ENCODE measurements at places on chromosomes 2 and 18.

DNA sequence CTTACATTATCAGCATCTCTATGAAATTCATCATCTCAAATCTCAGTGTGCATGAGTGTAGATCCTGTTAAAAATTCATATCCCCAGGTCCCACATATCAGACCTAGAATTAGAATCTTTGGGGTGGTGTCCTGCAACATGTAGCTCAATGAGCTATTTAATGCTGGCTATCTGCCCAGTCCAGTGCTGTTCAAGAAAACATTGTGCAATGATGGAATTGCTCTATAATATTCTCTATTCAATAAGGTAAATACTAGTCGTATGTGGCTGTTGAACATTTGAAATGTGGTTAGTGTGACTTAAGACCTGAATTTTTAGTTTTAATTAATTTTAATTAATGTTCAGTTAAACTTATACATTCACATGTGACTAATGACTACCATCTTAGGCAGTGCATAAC is 127.4 kb downstream of the NOL4 start:
- no peak for DNase-seq

GRCh38 chr2:60007671-60008070 is 545.8 kb downstream of the BCL11A start:
- no peak for DNase-seq

DNA sequence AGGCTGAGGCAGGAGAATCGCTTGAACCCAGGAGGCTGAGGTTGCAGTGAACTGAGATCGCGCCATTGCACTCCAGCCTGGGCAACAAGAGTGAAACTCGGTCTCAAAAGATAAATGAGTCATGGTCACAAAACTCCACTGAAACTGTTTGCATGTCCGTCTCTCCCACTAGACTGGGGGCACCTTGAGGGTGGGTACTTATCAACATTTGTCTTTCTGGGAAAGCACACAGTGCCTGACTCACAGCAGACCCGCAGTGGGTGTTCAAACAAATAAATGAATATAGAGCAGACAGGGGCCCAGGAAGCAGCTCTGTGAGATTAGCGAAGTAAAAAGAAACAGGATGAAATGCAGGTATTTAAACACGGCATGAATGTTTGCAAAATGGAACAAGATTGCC is 211.1 kb upstream of the GATA6 start:
- DNase-seq = no peak

DNA sequence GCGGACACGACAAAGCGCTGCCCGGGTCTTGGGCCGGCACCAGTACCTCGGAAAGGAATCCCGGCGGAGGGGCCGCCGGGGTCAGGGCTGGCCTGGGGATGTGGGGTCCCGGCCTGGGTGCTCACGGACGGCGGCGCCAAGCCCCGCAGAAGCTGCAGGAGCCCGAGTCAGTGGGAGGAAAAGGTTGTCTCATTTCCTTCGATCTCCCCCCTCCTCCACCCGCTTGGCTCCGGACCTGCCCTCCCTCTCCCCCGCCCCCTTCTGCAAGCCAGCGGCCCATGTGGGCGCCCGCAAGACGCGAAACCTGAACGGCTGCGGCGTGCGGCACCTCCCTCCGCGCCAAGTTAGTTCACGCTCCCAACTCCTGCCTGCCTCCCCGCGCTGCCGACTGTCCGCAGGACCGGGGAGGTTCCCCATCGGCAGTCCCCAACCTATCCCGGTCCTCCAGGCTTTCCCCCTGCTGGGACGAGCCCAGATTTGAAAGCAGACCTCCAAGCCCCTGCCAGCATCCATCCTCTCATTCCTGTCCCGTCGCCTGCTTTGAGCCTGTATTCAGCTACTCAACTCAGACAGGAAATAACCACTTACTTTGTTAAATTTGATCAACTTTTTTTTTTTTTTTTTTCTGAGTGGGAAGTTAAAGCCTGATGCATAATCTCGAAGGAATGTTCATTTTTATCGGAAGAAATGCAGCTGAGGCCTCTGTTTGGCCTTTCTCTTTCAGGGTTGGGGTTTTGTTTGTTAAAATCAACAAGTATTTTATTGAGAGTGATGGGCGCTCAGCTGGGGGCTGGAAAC is at the start of gene EVA1A:
TSS of gene EVA1A (minus strand) at position 172 of the 798 bp plus-strand sequence. CDS start 42,799 bp downstream, outside the sequence.
- peak; percentile 29 for DNase-seq

GRCh38 chr2:181828122-181828705 is 63.3 kb upstream of the ITPRID2 start:
- no peak for DNase-seq

DNA sequence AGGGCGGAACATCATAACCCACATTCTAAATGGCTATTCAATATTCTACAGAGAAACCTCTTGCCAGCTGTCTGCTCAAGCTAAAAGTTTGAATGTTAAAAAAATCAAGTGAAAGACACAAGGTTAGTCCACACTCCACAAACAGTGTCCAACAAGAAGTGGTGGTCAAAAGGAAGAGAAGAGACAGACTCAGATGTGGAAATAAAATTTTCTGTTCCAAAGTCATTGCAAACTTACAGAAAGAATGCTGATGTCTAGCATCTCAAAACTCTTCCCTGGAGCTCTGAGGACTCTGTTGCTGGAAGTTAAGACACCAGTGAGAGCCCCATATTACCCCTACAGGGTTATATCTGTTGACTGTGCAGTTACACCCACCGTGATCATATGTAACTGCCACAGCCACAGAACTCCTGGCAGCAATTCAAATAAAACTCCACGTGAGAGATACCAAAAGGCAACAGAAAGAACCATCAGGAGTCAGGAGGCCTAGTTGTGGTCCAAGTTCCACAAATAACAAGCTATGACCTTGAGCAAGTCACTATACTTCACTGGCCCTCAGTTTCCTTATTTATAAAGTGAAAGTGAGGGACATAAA is 60.9 kb downstream of the AAK1 start:
- DNase-seq = no peak

- DNase-seq = no peak
These were observed 126.1 kb downstream of the SRBD1 start for GRCh38 chr2:45484965-45485364.

DNA sequence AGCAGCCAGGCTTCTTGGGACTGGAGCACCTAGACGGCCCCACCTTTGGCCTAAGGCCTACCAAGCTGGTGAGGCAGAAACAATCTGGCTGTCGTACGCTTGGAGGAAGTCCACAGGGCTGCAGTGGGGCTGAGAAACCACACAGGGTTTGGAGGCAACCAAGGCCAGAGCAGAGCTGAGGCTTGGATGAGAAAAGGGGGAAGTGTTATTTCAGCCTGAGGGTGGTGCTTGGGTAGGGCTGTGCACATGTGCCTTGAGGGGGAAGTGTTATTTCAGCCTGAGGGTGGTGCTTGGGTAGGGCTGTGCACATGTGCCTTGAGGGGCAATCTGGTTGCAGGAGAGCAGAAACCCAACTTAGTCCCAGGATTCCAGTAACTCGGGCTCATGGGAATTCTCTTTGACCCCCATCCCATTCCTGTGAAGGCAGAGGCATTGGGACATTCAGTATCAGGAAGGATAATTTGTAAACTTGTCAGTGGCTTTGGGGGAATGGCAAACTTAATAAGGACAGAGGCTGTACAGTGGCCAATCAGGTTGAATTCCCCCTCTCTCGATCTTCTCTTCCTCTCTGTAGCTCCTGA is 971 bp upstream of the FBXO41 start:
- peak; percentile 59 for DNase-seq

GRCh38 chr2:222656526-222657446 is 894 bp upstream of the FARSB start:
- DNase-seq = no peak

- DNase-seq = no peak
These were observed 34.8 kb upstream of the PPP4R1 start for GRCh38 chr18:9649164-9649540.

GRCh38 chr2:102033031-102033749 is 41.4 kb downstream of the IL1R2 start:
- DNase-seq = no peak

DNA sequence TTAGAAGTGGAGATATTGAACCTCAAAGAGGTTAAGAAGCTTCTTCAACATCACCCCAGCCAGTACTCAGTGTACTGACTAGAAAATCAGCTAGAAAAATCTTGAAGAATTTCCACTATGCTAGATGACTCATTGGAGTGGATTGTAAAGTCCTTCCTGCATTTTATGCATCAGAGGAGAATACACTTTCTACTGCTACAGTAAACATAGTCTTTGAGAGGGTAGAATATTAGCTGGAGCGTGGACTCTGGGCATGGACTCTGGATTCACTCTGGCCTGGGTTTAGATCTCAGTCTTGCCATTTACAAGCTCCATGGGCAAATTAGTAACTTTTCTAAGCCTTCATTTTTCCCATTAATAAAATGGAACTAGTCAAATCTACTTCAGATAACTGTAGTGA is 215.9 kb downstream of the IRS1 start:
- no peak for DNase-seq

- DNase-seq = no peak
These were observed 50.3 kb upstream of the CCDC85A start for GRCh38 chr2:56133441-56133840.

DNA sequence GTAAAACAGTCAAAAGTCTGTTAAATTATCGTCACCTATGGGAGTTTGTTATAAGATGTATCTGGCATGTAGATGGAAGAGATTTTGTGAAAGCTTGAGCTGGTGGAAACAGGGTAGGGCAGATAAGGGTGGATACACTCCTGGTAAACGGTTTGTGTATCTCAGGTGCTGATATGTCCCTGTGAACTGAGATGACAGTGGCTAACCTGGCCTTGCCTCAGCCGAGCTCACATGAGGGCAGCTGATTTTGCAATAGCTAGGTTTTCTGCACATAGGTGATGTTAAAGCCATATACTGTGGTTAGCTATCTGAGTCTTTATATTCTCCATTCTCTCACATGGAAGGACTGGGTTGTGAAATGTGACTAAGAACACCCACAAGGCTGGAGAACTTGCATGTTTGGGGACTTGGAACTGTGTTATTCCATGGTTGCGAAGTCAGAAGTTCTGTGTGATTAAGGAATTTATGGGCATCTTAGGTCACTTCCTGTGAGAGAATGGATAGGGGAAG is 205.1 kb downstream of the TPGS2 start:
- DNase-seq = no peak

- DNase-seq = no peak
These were observed 1.4 kb upstream of the GAD1 start for GRCh38 chr2:170815311-170815710.

DNA sequence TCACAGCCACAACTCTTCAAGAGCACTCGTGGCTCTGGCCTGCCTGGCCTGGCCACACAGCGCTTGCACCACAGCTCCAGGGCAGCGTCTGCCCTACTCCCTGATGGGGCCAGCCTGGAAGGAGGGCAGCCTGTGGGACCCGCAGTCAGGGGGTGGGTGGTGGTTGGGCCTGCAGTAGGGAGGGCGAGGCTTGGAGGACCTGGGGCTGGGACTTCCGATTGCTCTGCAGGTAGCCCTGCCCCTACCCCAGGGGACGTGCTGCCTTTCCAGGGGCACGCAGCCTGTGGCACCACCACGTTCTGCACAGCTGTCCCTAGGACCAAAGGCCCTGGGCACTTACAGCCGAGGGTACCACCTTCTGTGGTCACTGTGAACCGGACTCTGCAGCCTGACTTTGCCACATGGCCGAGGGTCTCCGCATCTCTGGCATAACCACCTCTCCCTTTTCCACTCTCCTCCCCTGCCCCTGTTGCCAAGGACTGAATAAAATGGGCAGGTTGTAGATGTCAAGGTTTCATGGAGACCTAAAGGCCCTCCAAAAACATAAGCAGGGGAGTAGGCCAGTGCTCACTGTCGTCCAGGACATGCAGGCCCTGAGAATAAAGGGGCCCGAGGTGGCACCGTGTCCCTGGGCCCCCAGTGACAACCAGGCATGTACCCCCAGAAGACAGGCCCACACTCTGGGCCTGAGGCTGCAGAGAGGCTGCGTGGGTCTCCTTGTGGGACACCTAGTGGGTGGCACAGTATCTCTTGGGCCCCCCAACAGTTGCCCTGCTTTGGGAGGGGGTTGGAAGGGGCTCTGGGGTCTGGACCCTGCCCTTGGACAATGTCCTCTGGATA is 87.3 kb downstream of the INHBB start:
- DNase-seq = no peak

- no peak for DNase-seq
These were observed 1894.4 kb upstream of the LRRTM1 start for GRCh38 chr2:82198809-82199492.

DNA sequence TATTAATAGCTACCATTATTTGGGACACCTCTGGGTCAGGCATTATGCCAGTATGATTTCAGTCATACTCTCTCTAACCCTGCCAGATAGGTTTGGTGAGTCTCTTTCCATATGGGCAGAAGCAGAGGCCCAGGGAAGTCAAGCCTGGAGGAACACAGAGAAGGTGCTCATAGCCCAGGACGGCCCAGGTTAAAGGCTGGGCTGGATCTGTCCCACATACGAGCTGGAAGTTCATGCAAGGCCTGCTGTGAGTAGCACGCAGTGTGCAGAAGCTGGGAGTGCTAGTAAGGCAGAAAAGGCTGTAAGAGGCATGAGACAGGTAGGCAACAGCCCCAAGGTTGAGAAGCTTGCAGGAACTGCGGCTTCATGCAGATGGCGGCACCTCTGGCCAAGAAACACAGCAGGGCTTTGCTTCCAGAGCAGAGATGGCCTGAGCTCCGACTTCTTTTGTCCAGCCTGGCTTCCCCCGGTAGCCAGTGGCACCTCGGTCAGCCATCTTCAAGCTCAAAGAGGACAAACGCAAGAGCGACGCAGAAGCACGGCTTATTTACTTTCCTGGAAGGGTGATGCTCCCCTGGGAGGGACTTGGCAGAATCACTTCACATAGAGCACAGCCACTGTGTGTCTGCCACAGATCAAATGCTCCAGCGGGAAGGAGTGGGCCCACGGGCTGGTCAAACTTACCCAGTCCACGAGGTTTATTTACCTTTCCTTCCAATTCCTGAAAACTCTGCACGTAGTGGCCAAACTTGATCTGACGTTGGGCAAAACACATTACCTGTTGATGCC is 58.5 kb upstream of the MAP4K4 start:
- DNase-seq = no peak

DNA sequence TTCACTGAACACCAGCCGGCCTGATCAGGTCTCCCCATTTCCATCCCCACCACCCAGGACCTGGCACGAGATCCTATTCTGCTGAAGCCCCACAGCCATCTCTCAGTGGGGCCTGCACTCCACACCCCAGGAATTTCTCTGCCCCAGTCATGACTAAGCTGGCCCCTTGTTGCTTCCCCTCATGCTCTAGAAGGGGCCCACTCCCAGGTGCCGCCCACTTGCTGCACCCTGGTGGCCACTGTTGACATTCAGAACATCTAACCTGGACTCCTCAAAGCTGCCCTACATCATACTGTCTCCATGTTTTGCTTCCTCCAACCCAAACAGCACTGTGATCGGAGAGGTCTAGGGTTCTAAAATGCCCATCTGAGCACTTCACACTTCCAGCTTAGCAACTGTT is 90.7 kb upstream of the KLHL29 start:
- no peak for DNase-seq

GRCh38 chr2:53697092-53697491 is 70.5 kb upstream of the CHAC2 start:
- DNase-seq = no peak

- no peak for DNase-seq
These were observed 404.0 kb upstream of the RAB6C start for GRCh38 chr2:129575431-129575830.
